Fibroblast of pulmonary artery (primary cell): ENCODE measurements at places on chromosomes 2 and 18.
A peak's percentile ranks its signal among the peaks of the same experiment; 100 is the strongest.

GRCh38 chr18:64203295-64203694 is 54.4 kb upstream of the LINC00305 start:
- DNase-seq = no peak

DNA sequence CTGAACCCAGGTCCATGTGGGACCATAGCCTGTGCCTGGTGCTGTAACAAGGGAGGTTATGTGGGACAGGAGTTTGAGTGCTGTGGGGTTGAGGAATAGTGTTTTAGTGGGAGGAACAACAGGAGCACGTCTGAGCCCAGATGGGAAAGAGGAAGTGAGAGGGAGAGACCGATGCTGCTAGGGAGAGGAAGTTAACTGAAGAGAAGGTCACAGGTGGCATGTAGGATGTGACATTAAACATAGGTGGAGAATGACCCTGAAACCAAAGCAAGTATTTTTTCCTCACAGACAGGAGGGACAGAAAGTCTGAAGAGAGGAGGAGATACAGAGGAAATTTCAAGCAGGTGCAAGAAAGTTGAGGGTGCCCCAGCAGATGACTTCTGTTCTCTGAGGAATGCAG is 87.8 kb downstream of the ACOXL start:
- DNase-seq = no peak

- peak; percentile 78 for DNase-seq
These were observed 1257.4 kb upstream of the ZEB2 start for GRCh38 chr2:145777297-145777696.

DNA sequence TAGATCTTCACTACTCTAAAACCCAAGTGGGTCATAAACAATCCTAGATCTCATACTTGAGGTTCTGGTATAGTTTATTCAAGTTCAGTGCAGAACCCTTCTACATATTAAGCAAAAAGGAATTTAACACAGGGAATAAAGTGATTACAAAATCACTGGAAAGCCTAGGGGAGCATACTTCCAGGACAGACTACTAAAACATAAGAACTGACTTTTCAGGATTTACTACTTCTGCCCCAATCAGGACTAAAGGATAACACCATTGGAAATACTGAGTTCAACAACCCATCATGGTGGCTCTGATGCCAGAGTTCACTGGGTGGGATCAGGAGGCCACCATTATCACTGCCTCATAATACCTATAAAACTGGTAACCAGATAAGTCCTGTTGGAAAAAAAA is 123.6 kb downstream of the DNAH7 start:
- no peak for DNase-seq

DNA sequence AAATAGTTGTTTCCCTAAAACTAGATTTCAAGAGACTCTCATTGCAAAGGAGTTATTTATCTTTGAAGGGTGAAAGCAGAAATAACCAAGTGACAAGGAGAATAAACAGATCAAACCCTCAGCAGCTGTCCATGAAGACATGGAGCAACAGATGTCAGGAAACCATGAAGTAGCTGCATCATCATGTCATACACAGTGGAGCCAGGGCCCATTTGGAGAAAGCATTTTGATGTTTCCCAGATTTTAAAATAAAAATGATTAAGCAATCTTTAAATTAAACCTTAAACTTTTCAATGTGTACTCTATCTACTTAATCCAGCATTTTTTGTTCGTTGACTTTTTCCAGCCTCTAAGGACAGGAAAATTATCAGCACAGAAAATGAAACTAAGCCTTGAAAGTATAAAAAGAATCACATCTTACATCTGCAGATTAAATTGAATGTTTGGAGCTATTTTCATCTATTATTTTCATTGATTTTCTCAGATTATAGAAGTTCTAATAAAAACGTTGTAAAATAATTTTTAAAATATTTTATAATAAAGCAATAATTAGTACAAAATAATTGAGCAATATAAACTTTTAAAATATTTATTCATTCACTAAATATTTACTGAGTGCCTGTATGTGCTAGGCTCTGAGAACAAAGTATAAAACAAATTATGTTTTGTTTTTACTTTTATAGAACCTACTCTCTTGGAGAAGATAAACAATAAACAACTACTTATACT is 860.1 kb downstream of the BCL11A start:
- no peak for DNase-seq

DNA sequence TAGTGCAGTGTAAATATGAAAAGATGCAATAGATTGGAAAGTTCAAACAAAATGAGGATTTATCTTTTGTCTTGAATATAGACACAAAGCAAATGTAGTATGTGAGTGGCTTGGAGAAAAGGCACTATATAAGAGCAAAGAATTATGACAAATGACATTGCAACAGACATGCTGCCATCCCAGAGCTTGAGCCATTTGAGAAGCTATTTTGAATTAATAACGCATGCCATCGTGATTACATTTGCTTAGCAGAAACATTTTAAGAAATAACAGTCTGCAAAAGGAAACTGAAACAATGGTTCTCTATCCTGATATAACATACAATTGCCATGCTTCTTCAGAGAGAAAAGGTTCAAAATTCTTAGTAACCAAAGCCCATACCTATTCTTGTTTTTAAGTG is 677.1 kb downstream of the ZEB2 start:
- no peak for DNase-seq

- DNase-seq = peak; percentile 79
These were observed 26.5 kb upstream of the C2orf74 start for GRCh38 chr2:61135510-61135909.
